ENCODE measurements at places on chromosomes 5 and 9. TPM values are rescaled to one million over a fixed set of nuclear protein-coding genes. Genes with fewer than 3 reads are reported as not detected.

Gene SMIM32
- total RNA-seq: not detected

- DNase-seq: no peak
- H3K4me3 ChIP-seq: no peak overlapping the region
- H3K36me3 ChIP-seq: no peaks in the 10 kb centered on the region
- no peak overlapping the region for H3K27ac ChIP-seq
Measured at GRCh38 chr5:72845889-72846288, 29.4 kb downstream of the TNPO1 start.

GRCh38 chr5:55406292-55406691, 98.5 kb downstream of the MTREX start:
- DNase-seq: no peak
- H3K4me3 ChIP-seq: no peak overlapping the region
- H3K4me1 ChIP-seq: no peaks in the 10 kb centered on the region
- no peaks in the 10 kb centered on the region for H3K27me3 ChIP-seq
- H3K27ac ChIP-seq: no peak overlapping the region
- peaks cover 5% of the 10 kb centered on the region for H3K36me3 ChIP-seq

GRCh38 chr9:125549039-125549438, 158.0 kb downstream of the MAPKAP1 start:
- peaks cover 3% of the 10 kb centered on the region for H3K36me3 ChIP-seq
- no peaks in the 10 kb centered on the region for H3K27me3 ChIP-seq
- no peaks in the 10 kb centered on the region for H3K4me1 ChIP-seq
- H3K4me3 ChIP-seq: no peak overlapping the region
- H3K27ac ChIP-seq: no peak overlapping the region
- no peak for DNase-seq

GRCh38 chr5:167263185-167263584, 1028.3 kb upstream of the WWC1 start:
- no peaks in the 10 kb centered on the region for H3K36me3 ChIP-seq
- no peaks in the 10 kb centered on the region for H3K4me1 ChIP-seq
- no peak overlapping the region for H3K4me3 ChIP-seq
- no peak overlapping the region for H3K27ac ChIP-seq
- DNase-seq: no peak
- H3K27me3 ChIP-seq: no peaks in the 10 kb centered on the region

Gene PLGRKT
- total RNA-seq: 29.0 TPM

Gene NSG2
- not detected for total RNA-seq

Gene PCDHGB5
- total RNA-seq: 1.8 TPM

DNA sequence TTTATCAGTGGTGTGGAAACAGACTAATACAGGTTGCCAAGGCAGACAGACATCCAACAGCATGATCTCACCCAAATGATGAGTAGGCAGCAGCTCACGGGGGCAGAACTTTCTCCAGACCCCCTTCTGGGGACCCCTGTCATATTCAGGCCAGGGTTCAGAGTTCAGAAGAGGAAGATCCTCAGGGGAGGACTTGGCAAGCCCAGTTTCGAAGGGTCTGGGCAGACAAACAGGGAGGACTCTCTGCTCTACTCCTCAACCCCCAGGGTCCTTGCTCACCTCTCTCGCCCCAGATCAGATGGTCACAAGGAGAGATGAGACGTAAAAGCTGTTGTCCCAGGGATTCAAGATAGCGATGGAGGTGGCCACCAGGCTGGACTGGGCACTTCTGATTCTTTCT, 215.1 kb upstream of the MVB12B start:
- no peaks in the 10 kb centered on the region for H3K36me3 ChIP-seq
- DNase-seq: no peak
- H3K27ac ChIP-seq: no peak overlapping the region

- H3K27me3 ChIP-seq: no peaks in the 10 kb centered on the region
- DNase-seq: no peak
- H3K36me3 ChIP-seq: no peaks in the 10 kb centered on the region
- no peak overlapping the region for H3K4me3 ChIP-seq
Measured at GRCh38 chr9:76218886-76219445, 175.3 kb downstream of the RFK start.

DNA sequence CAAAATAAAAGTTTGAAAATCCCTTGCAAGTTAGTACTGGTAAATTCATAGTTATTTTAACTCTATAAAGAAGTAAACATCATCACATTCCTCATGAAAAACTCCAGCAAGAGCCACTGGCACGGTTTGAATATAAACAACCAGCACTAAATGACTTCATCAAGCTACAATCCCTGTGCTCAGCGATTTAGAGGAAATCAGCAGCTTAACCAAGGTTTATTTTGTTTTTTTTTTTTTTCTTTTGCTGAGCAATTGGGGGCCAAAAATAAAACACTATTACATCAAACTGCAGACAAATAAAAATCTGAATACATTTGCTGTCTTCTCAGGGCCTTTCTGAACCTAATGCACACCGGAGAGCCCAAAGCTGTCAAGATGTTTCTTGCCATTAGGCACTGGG, 106.2 kb upstream of the SLC24A2 start:
- DNase-seq: no peak
- no peak overlapping the region for H3K4me3 ChIP-seq
- H3K27me3 ChIP-seq: no peaks in the 10 kb centered on the region
- no peaks in the 10 kb centered on the region for H3K4me1 ChIP-seq
- no peaks in the 10 kb centered on the region for H3K36me3 ChIP-seq

Gene NPR2
- 8.6 TPM for total RNA-seq

Gene ADAMTS13
- 2.0 TPM for total RNA-seq

- no peak for DNase-seq
- H3K27me3 ChIP-seq: no peaks in the 10 kb centered on the region
- H3K27ac ChIP-seq: no peak overlapping the region
- H3K36me3 ChIP-seq: no peaks in the 10 kb centered on the region
- no peak overlapping the region for H3K4me3 ChIP-seq
Measured at GRCh38 chr5:154237376-154237743, 46.8 kb downstream of the GALNT10 start.

DNA sequence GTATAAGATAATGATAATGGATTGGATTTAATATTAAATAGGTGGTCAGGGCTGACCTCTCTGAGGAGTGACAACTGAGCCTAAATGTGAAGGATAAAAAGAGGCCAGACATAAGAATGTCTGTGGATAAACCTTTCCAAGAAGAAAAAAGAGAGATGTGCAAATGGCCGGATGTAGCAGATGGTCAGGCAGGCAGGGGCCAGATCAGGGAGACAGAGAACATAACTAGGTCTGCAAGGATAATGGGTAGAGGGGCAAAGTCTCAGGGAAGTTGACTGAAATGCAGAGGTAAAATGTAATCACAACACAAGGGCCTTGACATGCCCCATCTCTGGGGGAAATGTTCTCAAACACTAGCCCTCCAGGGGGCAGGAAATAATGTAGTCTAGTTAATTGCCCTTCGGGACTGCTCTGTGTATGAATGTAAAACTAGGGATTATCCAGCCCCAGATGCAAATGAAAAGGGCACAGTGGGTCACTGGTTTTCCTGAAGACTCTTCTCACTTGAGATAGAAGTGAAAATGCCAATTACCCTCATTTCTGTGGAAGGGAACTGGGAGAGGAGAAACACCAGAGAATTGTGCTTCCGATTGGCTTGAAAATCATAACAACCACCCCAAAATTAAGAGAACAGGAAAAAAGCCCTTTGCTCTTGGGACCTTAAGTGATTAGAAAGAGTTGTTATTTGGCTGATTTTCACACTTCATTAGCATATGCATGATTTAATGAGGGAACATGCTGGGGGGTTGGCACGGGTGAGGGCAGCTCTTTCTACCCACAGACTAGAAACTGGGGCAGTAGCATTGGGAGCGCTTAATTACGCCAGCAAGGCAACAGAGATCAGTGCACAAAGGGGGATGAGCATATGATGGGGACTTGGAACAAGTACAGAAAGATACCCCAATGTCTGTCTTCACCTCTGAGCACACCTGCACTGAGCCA, 88.6 kb downstream of the PPP2R2B start:
- H3K4me3 ChIP-seq: no peak overlapping the region
- no peaks in the 10 kb centered on the region for H3K4me1 ChIP-seq
- no peaks in the 10 kb centered on the region for H3K27me3 ChIP-seq
- no peak overlapping the region for H3K27ac ChIP-seq

GRCh38 chr5:168123631-168124528, 167.6 kb upstream of the WWC1 start:
- no peak overlapping the region for H3K27ac ChIP-seq
- no peak overlapping the region for H3K4me3 ChIP-seq
- H3K27me3 ChIP-seq: no peaks in the 10 kb centered on the region
- H3K4me1 ChIP-seq: peaks cover 10% of the 10 kb centered on the region

GRCh38 chr5:80139466-80139972, 104.4 kb downstream of the THBS4 start:
- H3K4me3 ChIP-seq: no peak overlapping the region
- DNase-seq: no peak
- H3K27ac ChIP-seq: no peak overlapping the region

DNA sequence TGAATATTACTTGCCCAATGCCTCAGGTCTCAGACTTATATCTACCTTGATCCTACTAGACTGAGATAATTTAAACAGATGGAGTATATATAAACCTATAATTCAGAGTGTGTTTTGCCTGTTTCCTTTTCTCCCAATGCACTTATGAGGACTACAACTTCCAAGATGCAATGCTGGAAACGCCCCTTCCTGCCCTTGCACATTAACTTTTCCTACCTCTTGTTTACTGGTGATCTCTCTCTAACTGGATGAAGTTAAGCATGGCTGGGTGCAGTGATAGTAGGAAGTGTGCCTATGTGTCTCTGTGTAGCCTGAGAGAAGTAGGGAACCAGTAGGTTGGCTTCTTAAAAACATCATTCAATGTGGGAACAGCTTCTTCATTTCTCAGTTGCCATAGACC, 115.2 kb downstream of the SVEP1 start:
- no peak overlapping the region for H3K27ac ChIP-seq
- no peak for DNase-seq
- H3K4me3 ChIP-seq: no peak overlapping the region
- no peaks in the 10 kb centered on the region for H3K36me3 ChIP-seq
- no peaks in the 10 kb centered on the region for H3K4me1 ChIP-seq

DNA sequence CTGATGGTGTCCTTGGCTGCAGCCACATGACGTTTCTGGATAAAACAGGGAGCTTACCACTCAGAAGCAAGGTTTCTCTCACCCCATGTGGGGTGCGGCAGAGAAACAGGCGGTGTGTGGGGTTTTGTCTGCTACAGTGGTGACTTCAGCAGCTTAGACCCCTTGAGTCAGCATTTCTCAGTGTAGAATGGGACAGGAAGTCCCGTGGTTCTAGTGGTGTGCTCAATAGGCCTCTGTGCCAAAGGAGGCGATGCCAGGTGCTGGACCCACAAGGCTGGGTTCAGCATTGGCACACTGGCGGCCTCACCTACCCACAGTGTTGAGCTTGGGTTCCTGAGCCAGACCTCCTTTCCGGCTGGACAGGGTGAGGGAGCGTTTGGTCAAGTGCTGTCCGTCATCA, 125.2 kb upstream of the SMIM23 start:
- no peak overlapping the region for H3K27ac ChIP-seq
- H3K4me1 ChIP-seq: no peaks in the 10 kb centered on the region
- no peak overlapping the region for H3K4me3 ChIP-seq
- H3K36me3 ChIP-seq: no peaks in the 10 kb centered on the region

DNA sequence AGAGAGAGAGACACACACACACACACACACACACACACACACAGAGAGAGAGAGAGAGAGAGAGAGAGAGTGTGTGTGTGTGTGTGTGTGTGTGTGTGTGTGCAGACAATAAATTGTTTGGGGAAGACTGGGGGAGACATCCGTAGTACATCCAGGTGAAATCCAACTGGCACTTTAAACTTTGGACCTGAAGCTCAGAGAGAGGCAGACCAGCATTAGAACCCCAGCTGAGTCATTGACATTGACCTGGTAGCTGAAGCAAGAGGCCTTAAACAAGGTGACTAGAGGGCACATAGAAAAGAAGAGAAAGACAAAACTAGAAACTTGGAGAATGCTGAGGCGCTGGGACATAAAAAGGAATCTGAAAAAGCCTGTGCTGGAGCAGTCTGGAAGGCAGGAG, 251.5 kb downstream of the CRB2 start:
- H3K36me3 ChIP-seq: no peaks in the 10 kb centered on the region
- H3K4me3 ChIP-seq: peak overlapping the region; percentile 37
- H3K27me3 ChIP-seq: no peaks in the 10 kb centered on the region
- DNase-seq: no peak
- H3K27ac ChIP-seq: peak overlapping the region; percentile 58

DNA sequence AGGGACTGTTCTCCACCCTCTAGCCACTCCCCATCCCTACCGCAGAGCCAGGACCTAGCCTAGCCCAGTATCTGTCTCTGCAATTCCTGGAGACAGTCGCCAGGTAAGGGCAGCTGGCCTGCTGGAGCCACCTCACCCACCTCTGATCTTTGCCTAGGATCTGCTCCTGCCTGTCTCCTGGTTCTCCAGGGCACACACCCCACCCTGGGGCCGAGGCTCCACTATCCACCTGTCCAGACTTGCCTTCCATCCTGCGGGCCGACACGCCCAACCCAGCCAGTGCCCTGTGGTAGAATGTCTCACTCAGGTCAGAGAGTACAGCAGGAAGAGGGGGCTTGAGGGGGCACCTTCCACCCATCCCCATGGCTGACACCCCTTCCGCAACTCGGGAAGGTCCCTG, 15.7 kb upstream of the AQP7 start:
- no peak for DNase-seq
- H3K4me3 ChIP-seq: no peak overlapping the region
- H3K4me1 ChIP-seq: no peaks in the 10 kb centered on the region
- no peaks in the 10 kb centered on the region for H3K27me3 ChIP-seq
- no peaks in the 10 kb centered on the region for H3K36me3 ChIP-seq

GRCh38 chr5:157917491-157917890, 58.5 kb upstream of the CLINT1 start:
- H3K4me1 ChIP-seq: peaks cover 7% of the 10 kb centered on the region
- no peaks in the 10 kb centered on the region for H3K27me3 ChIP-seq
- no peak overlapping the region for H3K27ac ChIP-seq
- H3K4me3 ChIP-seq: no peak overlapping the region

Gene FBXW11
- 50.7 TPM for total RNA-seq

GRCh38 chr9:14441976-14442651, 128.2 kb upstream of the NFIB start:
- no peaks in the 10 kb centered on the region for H3K4me1 ChIP-seq
- H3K27me3 ChIP-seq: no peaks in the 10 kb centered on the region
- H3K4me3 ChIP-seq: no peak overlapping the region
- no peak for DNase-seq

Data from GM12878 (cell line).